ENCODE measurements at places on chromosomes 7 and 10.

DNA sequence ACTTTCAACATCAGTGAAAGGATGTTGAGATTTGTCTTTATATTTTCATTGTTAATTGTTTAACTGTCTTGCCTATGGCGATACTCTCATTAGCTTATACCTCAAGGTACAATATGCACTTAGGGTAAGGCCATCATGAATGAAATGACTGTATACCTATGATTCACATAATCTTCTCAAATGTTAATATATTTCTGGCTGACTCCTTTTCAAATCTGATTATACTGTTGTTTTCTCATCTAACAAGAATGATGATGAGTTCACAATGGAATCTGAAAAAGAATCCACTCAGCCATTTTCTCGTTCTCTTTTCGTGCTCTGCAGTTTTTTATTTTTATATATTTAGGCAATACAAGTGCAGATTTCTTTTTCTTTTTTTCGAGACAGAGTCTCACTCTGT is 159.1 kb downstream of the ARHGAP12 start:
- peak; percentile 93 for DNase-seq

DNA sequence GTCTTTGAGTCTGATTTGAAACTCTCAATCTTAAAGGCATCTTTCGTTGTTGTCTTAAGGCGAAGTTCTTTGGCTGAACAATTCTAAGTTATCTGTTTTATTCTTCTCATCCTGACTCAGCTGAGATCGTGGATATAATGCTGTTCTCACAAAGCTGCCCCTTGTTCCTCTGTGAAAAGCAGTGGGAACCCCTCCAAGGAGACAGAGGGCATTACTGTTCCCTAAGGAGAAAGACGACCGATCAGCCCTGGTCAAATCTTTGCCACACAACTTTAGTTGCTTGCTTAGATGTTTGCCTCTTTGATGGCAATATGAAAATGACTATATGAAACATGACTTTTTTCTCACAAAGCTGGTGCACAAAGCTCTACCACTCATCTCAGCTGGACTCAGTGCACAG is 1016.7 kb downstream of the REEP3 start:
- no peak for DNase-seq

- no peak for DNase-seq
These were observed 89.3 kb downstream of the DOCK4 start for GRCh38 chr7:112116894-112117293.

- DNase-seq: no peak
These were observed 50.2 kb downstream of the LOXL4 start for GRCh38 chr10:98217801-98218200.

DNA sequence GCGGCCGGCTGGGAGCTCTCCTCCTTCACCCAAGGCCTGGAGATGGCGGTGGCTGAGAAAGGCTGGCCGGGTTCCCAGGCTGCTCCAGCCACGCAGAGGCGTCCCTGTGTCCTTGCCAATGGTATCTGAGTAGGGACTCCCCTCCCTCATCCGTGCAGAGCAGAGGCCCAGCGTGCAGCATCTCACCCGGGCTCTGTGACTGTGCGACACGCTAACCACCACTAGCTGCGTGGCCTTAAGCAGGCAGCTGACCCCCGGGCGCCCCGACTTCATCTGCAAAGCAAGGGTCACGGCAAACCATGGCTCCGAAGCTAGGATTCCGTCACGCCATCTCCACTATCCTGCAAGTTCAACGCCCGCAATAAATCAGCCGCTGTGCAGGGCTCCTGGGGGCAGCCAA is 47.2 kb upstream of the TNRC18 start:
- no peak for DNase-seq

GRCh38 chr7:116182023-116182422 is 28.3 kb upstream of the TES start:
- DNase-seq: no peak

GRCh38 chr10:93059975-93060886 is at the start of gene CYP26C1:
Gene CYP26C1 (plus strand): TSS chr10:93060798. CDS start chr10:93061264, 466 bp downstream.
- no peak for DNase-seq

DNA sequence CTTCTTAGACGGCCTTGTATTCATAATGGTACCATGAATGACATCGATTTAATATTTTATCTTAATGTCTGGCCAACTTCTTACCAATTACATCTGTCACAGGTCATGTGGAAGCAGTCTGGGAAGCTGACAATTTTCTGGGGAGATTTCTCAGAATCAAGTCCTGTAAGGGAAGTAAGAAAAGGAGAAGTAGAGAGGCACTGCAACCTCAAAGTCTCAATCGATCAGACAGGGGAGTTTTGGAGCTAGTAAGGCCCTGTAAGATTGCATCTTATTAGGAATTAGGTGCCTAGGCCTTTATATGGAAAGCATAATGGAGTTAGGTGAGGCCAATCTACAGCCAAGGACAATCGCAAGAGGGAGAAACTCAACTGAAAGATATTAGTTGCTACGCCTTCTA is 694.6 kb upstream of the SORCS1 start:
- DNase-seq: no peak

GRCh38 chr7:26376175-26376917 is 84.7 kb downstream of the SNX10 start:
- DNase-seq: no peak

DNA sequence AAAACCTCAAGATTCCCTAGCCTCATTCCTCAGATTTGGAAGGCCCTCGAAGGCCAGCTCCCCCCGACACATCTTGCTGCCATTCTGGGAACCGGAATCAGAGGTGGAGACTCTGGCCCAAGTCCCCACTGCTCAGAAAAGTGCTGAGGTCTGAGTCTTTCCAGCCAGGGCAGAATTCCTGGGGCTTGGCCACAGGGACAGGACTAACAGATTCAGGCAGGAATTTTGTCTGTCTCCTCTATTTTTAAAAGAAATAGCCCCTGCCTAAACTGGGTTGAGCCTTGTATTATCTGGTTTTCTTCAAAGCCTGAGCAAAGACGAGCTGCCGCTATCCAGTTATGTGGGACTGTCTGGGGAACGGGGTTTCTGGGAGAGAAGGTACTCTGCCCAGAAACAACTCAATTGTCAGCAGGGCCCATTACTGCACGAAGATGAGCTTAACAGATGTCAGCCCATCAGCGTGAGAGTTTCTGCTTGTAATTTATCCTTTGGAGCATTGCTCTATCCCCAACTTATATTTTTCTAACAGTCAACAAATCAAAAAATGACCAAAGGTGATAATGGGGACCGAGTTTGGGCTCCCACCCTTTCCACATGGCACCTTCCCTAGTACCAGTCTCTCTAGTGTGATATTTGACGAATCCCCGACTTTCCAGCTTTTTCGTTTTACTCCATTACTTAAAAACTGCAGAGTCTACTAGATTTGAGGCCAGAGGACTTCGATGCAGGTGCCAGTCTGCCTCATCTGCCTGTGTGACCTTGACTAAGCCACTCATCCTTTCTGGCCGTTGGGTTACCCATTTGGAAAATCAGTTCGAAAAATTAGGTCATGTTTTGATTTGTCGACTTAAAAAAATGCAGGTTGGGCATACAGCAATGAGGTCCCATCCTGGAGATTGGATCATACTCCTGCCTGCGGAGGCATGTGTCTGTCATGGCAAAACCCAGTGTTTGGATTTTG is 110.9 kb downstream of the WDR11 start:
- DNase-seq: no peak

DNA sequence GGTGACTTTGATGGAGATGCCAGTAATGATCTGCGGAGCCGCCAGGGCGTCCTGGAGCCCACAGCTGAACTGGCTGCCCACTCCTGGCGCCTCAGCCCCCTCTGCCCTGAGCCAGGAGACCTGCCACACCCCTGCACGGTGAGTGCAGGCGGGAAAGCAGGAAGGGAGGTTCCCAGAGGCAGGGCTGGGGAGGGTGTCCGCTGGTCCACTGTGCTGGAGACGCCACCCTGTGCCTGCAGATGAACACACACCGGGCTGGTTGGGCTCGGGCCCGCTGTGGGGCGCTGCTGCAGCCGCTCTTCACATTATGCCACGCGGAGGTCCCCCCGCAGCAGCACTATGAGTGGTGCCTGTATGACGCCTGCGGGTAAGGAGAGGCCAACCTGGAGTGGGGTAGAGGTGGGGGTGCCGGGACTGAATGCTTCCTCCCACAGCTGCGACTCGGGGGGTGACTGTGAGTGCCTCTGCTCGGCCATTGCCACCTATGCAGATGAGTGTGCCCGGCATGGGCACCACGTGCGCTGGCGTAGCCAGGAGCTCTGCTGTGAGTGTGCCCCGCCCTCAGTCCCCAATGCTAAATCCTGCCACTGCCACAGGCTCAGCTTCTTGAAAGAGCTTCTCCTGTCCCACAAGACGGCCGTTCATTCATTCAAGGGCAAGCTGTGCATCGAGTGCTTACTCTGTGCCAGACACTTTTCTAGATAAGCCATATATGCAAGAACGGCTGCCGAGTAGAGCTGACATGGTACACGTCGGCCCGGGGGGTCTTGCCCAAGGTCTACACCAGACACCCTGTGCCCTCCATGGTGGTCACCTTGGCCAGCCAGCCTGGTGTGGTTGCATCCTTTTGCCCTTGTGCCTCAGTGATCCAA is 14.3 kb upstream of the ZNF467 start:
- peak; percentile 17 for DNase-seq

- peak; percentile 81 for DNase-seq
These were observed 104.6 kb upstream of the TNRC18 start for GRCh38 chr7:5528071-5528814.

DNA sequence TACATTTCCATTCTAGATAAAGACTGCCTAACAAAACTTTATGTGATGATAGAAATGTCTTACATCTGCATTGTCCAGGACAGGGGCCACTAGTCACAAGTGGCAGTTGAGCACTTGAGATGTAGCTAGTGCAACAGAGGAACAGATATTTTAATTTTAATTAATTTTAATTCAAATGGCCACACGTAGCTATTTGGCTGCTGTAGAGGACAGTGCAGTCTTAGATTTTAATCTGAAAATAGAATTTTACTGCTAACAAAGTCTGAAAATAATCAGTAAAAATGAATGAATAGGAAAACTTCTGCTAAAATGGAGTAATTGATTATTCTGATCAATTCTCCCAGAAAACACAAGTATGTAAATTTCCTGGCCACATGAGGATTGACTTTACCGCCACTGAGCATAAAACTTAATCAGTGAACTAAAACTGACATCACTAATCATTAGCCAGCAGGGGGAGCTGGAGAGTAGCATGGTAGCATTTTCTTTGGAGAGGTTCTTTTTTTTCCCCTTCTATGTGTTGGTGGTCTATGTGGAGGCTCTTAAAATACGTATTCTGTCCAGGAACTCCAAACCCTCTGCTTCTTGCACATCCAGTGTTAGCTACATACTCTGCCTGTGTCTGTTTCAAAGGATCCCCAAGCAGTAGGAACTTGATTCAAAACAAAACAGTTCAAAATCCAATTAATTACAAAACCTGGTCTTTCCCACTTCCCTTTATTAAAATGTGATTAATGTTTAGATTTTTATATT is 52.1 kb downstream of the TSPAN12 start:
- peak; percentile 63 for DNase-seq

DNA sequence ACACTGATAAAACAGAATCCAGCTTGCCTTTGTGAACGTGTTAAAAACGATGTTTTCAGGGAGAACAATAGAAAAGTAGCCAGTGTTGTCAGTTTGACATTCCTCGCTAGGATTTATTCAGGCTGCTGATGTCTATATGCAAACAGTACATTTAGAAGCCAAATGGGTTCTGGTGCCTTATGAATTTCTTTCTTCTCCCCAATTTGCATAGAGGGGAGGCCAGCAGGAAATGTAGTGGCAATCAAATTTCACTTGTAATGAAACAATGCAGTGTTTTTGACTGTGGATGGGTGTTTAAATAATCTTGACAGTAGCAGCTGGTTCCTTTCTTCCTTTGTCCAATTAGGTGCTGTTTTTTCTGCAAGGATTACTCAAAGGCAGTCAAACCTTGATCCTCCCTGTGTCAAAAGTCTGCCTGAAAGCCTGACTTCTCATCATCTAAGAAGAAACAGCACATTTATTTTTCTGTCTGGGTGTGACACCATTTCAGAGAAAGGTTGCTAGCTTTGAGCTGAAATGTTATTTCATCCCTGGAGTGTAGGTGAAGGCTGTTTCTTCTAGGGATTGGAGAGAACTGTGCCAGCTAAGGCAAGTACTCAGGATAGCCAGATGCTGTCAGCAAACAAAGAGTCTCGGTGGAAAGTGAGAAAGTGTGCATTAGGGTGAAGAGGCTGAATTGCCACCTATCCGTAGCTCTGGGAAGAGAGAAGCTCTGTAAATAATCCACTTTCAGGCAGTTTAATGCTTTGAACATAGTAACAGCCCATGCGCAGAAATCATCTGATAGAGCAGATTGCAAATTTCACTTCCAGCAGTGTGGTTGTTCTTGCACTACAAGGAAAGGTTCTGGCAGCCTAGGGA is 36.6 kb upstream of the ZNRF2 start:
- DNase-seq: no peak

GRCh38 chr7:130384841-130385599 is 4.7 kb downstream of the CPA1 start:
- DNase-seq: no peak

DNA sequence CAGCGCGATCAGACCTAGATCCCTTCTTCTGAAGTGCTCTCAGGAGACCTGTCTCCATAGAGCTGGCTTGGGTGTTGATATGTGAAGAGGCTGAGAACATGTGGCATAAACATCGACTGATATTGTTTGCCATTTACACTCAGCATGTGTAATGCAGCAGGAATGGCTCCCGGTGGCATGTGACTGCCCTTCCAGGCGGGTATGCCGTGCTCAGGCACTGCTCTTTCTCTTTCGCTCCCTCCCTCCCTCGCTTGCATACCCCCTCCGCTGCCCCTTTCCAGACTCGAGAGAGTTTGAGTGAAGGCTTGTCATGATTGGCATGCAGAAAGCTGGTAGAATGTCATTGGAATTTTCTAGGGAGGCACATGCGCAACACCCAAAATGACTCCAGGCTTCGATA is 107.3 kb upstream of the PDCD4 start:
- no peak for DNase-seq

DNA sequence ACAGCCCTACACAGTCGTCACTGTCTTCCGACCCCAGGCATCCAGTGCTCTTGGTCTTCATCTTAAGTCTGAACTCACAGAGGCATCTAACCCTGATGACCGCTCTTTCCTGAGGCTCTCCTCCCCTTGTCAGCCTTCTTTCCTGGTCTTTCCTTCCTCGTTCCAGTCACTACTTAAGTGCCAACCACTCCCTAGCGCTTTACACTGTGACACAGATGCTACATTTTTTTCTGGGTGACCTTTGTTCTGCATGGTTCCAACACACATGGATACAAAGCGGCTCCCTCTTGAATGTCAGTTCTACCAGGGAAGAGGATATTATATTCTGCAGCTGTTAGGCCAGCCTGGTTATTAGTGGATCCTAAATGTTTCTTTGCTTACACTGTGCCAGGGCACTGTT is 12.7 kb downstream of the YWHAG start:
- DNase-seq: no peak

DNA sequence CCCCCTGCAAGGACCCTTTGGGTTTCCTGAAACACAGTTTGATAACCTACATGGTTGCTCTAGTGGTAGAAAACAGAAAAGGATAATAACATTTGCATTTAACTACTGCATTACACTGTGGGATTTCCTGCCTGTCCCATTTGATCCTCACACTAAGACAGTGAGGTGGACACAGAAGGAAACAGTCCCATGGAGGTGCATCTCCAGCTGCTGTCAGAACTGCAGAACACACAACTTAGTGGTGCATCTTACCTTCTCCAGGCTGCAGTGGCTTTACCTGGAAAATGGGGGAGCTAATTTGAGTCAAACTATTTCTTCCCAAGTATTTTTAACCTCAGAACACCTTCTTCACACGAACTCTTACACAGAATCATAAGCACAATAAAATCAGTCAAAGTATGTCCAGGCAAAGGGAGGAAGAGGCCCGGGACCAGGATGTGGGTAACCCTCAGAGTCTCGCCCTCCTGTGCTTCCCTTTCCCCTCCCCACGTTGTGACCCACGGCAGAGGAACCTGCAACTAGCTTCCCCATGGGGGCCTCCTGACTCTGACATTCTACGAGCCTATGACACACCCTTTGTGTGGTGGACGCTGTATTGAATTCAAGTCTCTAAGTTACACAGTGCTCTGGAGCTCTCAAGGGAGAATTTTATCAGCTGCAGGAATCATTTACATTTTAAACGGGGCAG is 33.7 kb downstream of the SCRN1 start:
- no peak for DNase-seq
